ENCODE measurements at places on chromosomes 5 and 9. TPM values are rescaled to one million over a fixed set of nuclear protein-coding genes. Genes with fewer than 3 reads are reported as not detected.

FAM151B gene
- polyA plus RNA-seq, result 0.62 TPM

APBA1 gene
- 7.1 TPM for polyA plus RNA-seq

TAF11L10 gene
- not detected for polyA plus RNA-seq

PCDHB14 gene
- polyA plus RNA-seq, result 8.2 TPM

KIF4B gene
- not detected for polyA plus RNA-seq

FST gene
- 8.2 TPM for polyA plus RNA-seq

PCAT7 gene
- 0.06 TPM for polyA plus RNA-seq

All from urinary bladder (tissue), 4 donors.